Upper lobe of right lung (tissue), 1 donor: ENCODE measurements at places on chromosomes 4 and X.

DNA sequence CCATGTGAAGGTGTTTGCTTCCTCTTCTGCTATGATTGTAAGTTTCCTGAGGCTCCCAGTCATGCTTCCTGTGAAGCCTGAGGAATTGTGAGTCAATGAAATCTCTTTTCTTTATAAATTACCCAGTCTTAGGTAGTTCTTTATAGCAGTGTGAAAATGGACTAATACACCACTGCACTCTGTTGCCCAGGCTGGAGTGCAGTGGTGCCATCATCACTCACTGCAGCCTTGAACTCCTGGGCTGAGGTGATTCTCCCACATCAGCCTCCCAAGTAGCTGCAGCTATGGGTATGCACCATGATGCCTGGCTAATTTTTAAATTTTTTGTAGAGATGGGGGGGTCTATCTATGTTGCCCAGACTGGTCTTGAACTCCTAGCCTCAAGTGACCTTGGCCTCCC is 15.8 kb upstream of the IGFBP7 start:
- no peak for DNase-seq

GRCh38 chr4:152588869-152589268 is 53.0 kb upstream of the FBXW7 start:
- no peak for DNase-seq

GRCh38 chrX:101484135-101484534 is 1.1 kb upstream of the ARMCX4 start:
- no peak for DNase-seq

GRCh38 chrX:19760345-19760744 is 127.1 kb downstream of the SH3KBP1 start:
- DNase-seq, result no peak

DNA sequence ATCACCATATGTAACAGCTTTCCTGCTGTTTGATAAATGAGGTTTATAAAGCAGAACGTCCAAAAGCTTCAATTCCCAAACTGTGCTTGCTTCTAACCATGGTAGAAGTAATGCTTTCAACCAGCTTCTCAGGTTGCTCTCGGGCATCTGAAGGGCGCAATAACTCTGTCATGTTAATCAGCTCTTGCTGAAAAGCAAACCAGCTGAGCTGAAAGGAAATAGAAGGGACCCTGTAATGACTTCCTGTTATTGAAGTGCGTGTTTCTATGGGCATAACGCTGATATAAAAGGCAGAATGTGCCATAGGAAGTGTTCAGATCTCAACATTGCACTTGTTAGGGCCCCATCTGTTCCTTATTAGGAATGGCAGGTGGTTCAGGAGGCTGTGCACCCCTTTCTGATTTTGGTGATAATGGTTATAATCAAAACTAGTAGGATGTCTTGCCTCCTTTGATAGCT is 21.2 kb downstream of the HERC3 start:
- DNase-seq, result no peak

- DNase-seq, result no peak
These were observed 6.5 kb upstream of the ACOT9 start for GRCh38 chrX:23749576-23749975.

DNA sequence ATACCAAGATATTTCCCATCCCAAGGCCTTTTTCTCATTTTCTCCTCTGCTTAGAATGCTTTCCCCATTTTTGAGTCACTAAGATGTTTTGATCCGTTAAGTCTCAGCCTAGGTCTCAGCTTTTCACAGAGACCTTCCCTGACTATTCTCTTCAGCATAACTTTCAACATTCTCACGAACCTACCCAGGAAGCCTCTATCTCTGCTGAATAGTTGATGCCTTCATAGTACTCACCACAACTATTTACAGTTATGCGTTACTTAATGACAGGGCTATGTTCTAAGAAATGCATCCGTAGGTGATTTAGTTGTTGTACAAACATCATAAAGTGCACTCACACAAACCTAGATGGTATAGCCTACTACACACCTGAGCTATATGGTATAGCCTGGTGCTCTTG is 64.5 kb downstream of the ARL9 start:
- no peak for DNase-seq

DNA sequence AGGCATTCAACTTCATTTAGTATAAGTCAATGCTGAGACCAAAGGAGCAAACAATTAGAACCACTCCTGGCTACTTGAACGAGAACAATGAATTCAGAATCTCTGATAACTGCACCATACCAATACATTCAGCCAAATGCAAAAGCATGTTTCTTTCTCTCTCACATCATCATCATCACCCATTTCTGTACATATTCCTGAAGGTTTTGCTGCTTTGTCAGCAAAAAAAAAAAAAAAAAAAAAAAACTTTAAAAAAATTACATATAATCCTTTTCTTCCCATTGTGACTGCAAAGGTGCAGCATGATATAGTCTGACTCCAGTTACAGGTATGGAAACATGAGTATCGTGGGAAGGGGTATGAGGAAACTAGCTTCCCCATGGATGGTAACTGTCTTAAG is 35.6 kb downstream of the FBXW7 start:
- no peak for DNase-seq

DNA sequence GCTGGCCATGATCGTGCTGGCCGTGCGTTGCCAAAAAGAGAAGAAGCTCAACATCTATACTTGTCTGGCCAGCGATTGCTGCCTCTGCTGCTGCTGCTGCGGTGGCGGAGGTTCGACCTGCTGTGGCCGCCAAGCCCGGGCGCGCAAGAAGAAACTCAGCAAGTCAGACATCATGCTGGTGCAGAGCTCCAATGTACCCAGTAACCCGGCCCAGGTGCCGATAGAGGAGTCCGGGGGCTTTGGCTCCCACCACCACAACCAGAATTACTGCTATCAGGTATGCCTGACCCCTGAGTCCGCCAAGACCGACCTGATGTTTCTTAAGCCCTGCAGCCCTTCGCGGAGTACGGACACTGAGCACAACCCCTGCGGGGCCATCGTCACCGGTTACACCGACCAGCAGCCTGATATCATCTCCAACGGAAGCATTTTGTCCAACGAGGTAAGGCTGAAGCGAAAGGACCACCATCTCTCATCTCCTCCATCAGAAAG is 3.3 kb downstream of the PCDH10 start:
- no peak for DNase-seq

DNA sequence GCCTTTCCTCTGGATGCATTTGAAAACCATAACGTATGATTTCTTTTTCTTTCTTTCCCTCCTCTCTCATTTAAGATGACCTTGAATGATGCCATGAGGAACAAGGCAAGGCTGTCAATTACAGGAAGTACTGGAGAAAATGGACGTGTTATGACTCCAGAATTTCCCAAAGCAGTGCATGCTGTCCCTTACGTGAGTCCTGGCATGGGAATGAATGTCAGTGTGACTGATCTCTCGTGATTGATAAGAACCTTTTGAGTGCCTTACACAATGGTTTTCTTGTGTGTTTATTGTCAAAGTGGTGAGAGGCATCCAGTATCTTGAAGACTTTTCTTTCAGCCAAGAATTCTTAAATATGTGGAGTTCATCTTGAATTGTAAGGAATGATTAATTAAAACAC is 142.8 kb downstream of the GRIA2 start:
- DNase-seq, result no peak

- DNase-seq, result peak; percentile 69
These were observed 516.6 kb downstream of the PPARGC1A start for GRCh38 chr4:23373261-23373660.

- DNase-seq, result no peak
These were observed 48.4 kb upstream of the SLC7A3 start for GRCh38 chrX:70979136-70979762.

GRCh38 chr4:604131-604530 is 21.2 kb upstream of the PDE6B start:
- no peak for DNase-seq

DNA sequence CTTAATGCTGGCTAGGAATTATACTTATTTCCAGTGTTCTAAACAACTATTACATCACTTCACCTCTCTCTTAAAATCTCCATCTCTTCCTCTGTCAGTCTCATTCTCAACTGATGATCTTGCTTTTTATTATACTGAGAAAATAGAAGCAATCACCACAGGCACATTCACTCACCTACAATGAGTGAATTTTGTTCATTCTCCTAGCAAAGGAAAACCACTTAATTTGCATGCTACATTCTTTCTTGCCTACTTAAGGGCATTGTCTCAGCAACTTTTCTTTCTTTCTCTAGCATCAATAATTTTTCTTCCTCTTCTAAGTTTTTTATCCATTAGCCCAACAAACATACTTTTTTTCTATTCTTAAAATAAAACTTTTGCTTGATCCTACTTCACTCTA is 21.1 kb upstream of the USP38 start:
- no peak for DNase-seq

GRCh38 chr4:40471923-40472322 is 136.8 kb downstream of the CHRNA9 start:
- no peak for DNase-seq

DNA sequence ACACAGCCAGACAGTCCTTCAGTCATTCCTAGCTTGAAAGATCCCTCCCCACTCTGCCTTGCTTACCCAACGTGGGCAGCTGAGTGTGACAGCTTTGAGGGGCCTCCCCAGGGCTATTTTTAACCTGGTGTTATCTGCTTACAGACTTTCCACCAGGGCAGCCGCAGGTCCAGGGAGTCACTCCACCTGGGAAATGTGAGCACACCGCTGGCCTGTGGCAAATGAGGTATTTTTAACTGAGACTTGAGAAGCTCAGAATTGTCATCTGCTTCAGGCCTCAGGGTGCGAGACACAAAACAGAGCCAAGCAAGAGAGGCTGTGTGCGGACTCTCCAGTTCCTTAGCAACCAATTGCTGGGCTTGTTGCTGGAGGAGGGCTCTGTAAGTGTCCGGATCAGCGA is 13.0 kb downstream of the CORIN start:
- DNase-seq, result no peak

DNA sequence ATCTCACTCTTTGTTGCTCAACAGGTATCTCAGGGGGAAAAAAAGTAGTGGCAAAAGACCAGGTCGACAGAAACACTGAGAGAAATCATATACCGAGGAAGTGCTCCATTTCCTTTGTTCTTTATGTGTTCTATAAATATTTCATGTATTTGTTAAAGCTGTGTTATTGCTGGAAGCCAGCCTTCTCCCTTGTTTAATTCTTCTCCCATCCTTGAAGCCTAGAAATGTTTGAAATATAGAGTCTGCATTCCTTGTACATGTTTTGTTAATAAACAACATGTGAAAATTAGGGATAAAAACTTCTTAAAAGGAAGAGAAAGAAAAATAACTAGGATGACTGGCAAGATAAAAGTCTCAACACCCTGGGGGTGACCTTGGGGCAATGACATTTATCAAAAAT is 186.2 kb downstream of the ANKRD50 start:
- DNase-seq, result no peak

DNA sequence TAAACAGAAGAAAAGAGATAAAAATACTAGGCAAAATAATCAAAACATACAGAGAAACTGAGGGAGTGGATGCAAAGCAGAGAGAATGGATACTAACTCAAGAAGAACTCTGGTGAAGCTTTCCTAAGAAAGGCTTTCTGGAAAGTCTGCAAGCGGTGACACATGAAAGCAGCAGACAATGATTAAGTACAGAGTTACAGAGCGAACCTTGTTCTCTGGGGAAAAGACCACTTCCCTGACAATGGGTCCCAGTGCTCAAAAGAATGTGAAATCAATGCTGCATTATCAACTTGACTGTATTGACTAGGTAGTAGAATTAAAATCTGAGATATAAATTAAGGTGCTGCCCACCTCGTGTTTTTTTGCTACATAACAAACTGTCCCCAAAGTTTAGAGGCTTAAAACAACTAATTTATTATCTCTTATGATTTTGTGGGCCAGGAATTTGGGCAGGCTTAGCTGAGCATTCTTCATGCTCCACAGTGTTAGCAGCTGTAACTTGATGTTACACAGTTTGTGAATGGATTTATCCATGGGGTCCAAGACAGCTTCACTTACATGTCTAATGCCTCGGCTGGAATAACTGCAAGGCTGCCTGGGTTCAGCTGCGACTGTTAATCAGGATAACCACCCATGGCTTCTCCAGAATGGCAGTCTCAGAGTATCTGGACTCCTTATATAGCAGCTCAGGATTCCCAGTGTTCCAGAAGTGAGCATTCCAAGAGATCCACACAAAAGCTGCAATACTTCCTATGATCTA is 106.9 kb upstream of the INPP4B start:
- DNase-seq, result no peak

GRCh38 chrX:43973249-43974099 is at the start of gene NDP:
TSS of gene NDP (minus strand) at chrX:43973390. CDS start at chrX:43958645, 14,745 bp downstream.
- no peak for DNase-seq

DNA sequence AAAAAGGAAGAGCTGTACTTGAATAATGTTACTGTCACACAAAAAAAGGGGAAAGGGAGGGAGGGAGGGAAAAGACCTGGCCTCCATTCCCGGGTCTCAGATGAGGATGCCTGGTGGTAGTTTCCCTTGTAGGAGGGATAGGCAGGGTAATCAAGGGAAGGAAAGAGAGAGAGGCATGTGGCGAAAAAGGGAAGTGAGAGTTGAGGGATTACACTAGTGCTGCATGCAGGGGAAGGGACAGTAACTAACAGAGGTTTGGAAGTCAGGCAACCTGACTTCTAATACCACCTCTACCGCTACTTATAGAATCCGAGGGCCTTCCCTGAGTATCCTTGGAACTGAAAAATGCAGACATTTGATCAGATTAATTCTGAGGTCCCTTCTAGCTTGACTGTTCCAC is 821.7 kb upstream of the FTHL17 start:
- no peak for DNase-seq

DNA sequence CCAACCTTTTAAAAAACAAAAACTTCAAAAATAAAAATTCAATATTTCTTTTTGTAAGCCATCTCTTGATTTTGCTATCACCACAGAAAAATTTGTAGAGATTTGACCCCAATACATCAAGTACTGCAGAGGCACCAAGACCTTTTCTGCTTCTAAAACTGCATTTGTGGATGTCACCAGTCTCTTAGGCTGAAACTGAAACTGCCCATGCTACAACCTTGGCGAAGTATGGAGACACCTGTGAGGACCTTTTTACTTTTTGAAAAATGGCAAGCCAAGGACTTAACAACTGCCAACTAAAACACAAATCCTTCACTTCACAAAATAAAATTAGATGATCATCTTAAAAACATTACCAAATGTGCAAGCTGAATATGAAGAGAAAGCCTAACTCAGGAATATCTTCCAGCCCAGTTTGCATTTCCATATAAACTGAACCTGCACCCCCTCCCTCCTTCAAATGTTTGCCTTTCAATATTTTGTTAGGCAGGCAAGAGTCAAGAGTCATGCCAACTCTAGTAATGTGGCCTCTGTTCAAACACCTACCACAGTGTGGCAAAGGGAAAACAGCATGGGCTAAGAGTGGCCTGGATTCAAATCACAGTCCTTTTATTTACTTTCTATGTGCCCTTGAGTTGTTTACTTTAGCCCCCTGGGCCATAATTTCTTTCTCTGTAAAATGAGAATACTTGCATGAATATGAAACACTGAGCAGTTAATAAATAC is 389.4 kb downstream of the OPHN1 start:
- no peak for DNase-seq

- DNase-seq, result no peak
These were observed 61.4 kb downstream of the WFS1 start for GRCh38 chr4:6331018-6331417.

- peak; percentile 63 for DNase-seq
These were observed 797 bp downstream of the CD99L2 start for GRCh38 chrX:150897421-150898320.

- no peak for DNase-seq
These were observed 88.0 kb downstream of the LEF1 start for GRCh38 chr4:108080747-108081146.
